ENCODE measurements at places on chromosomes 1 and 21. TPM values are rescaled to one million over a fixed set of nuclear protein-coding genes. Genes with fewer than 3 reads are reported as not detected.

GRCh38 chr21:32578107-32578691, 7.1 kb downstream of the TCP10L start:
- peaks cover 4% of the 10 kb centered on the region for H3K4me1 ChIP-seq
- H3K27ac ChIP-seq = no peak overlapping the region
- DNase-seq = peak; percentile 18

ASCL5 gene
- total RNA-seq = 0.15 TPM

PHTF1 gene
- total RNA-seq = 11.4 TPM

GRCh38 chr1:58441699-58442098, 104.8 kb downstream of the OMA1 start:
- no peaks in the 10 kb centered on the region for H3K36me3 ChIP-seq
- H3K27me3 ChIP-seq = peaks cover 19% of the 10 kb centered on the region
- H3K4me1 ChIP-seq = no peaks in the 10 kb centered on the region
- no peak overlapping the region for H3K27ac ChIP-seq
- H3K4me3 ChIP-seq = no peak overlapping the region
- no peak for DNase-seq

DNA sequence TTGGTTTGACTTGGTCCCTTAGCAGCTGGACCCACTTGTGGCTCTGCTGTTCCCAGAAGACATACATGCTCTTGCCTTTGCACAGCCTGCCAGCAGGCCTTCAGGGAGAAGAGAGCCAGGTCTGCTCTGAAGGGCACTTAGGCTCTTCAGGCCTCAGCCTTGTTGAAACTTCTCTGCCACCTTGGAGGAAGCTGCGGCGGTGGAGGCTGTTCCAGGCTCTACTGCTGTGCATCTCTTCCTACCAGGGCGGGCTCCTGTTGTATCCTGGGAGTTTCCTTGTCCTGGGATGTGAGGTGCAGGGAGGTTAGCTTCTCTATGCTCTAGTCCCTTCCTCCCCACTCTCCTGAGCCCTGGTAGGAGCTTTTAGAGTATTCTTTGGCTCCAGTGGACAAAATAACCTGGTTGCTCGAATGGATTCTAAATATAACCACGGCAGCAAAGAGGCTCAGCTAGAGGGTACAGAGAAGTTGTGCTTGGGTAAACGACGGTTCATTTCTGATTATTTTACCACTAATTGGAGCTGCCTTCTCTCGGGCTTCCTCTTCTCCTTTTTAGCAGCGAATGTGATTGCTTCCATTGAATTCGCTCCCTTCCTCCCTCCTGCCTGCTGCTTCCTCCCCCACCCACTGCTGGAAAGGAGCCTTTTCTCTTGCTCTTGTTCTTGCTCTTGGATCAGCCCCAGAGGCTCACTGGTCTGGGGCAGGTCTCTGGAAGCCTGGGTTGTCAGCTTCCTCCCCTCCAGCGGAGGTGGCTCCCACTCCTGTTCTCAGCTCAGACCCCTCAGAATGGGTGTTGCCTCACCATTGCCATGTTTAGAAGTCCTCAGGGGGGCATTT, 126.6 kb upstream of the CACNA1E start:
- H3K27ac ChIP-seq = no peak overlapping the region
- H3K4me3 ChIP-seq = no peak overlapping the region
- DNase-seq = no peak
- H3K36me3 ChIP-seq = no peaks in the 10 kb centered on the region
- H3K4me1 ChIP-seq = no peaks in the 10 kb centered on the region

GRCh38 chr1:245248231-245248731, 93.5 kb downstream of the KIF26B start:
- no peak overlapping the region for H3K4me3 ChIP-seq
- H3K27me3 ChIP-seq = no peaks in the 10 kb centered on the region
- no peaks in the 10 kb centered on the region for H3K36me3 ChIP-seq
- no peak for DNase-seq
- H3K27ac ChIP-seq = no peak overlapping the region

ADORA1 gene
- 2.8 TPM for total RNA-seq

DNA sequence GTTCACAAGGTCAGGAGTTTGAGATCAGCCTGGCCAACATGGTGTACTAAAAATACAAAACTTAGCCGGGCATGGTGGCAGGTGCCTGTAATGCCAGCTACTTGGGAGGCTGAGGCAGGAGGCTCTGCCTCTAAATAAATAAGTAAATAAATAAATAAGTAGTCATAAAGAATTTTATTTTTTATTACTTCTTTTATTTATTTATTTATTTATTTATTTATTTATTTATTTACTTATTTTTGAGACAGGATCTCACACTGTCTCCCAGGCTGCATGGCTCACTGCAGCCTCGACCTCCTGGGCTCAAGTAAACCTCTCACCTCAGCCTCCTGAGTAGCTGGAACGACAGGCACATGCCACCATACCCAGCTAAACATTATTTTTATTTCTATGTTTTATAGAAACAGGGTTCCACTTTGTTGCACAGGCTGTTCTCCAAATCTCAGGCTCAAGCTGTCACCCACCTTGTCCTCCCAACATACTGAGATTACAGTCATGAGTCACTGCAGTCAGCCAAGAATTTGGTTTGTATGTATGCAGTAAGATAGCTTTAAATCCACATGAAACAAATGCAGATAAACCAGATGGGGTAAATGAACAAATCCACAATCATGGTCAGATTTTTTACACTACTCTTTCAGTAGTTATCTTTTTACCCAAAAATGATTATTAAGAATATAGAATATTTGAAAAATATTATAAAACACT, 523.3 kb upstream of the RGS18 start:
- no peak overlapping the region for H3K4me3 ChIP-seq
- no peaks in the 10 kb centered on the region for H3K4me1 ChIP-seq
- no peaks in the 10 kb centered on the region for H3K27me3 ChIP-seq
- no peak for DNase-seq
- no peaks in the 10 kb centered on the region for H3K36me3 ChIP-seq

FAM167B gene
- total RNA-seq = 0.42 TPM

DNA sequence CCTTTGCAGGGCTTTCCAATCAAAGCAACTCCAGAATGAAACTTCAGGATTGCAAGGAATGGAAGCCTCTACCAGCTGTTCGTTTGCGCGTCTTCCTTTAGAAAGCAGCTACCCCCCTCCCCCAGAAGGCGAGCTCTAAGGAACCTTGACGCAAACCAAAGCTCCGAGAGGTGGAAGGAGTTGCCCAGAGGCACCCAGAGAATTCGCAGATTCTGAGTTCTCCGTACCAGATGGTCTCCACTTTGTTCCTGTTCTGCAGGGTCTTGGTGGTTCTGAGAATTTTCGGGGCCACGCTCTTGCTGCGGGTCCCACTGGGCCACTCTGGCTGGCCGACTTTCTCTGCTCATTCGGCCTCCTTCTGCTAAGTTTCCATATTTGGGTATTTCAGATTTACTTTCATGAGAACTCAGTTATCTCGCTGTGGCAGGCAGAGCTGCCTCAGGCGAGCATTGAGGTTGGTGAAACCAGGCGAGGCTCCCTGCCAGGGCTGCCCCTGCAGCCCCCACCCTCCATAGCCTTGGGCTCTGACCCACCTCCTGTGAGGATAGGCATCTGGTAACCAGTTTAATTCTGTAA, 801 bp downstream of the TRAF5 start:
- H3K4me1 ChIP-seq = peaks cover 30% of the 10 kb centered on the region
- H3K36me3 ChIP-seq = no peaks in the 10 kb centered on the region
- no peak overlapping the region for H3K27ac ChIP-seq
- no peak for DNase-seq
- H3K4me3 ChIP-seq = peak overlapping the region; percentile 49

- H3K4me3 ChIP-seq = no peak overlapping the region
- peaks cover 9% of the 10 kb centered on the region for H3K4me1 ChIP-seq
- DNase-seq = no peak
- H3K27ac ChIP-seq = no peak overlapping the region
- no peaks in the 10 kb centered on the region for H3K27me3 ChIP-seq
Measured at GRCh38 chr1:25774206-25774803, 25.7 kb upstream of the SELENON start.

DNA sequence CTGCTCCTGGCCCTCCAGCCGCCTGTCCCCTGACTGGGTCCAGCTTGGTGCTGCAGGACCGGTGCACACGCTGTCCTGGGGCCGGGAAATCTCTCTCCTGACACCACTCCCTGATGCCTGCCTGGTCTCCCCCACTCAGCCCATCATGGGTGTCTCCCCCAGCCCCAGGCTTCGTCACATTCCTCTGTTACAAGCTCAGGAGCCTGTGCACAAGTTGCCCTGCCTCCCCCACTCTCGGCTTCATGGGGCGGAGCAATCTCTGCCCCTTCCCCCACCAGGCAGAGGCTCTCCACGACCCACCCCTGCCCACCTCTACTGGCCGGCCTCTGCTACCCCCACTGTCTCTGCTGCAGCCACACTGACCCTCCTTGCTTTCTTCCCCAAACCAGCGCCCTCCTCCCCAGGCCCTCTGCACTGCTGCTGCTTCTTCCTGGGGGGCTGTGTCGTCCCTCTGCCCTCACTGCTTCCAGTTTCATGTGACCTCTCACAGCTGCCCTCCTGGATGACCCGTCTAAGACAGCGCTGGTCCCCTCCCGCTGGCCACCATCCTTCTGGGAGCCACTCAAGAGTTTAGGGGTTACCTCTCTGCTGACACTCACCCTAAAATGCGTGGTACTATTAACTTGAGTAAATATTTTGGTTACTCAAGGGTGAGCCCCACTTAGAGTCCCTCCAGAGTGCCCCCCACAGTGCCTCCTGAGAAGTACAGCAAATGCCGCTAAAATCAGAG, 5.7 kb upstream of the RIPK4 start:
- H3K4me1 ChIP-seq = peaks cover 16% of the 10 kb centered on the region
- H3K27ac ChIP-seq = no peak overlapping the region
- H3K4me3 ChIP-seq = no peak overlapping the region
- H3K27me3 ChIP-seq = peaks cover 53% of the 10 kb centered on the region
- no peaks in the 10 kb centered on the region for H3K36me3 ChIP-seq
- DNase-seq = no peak

- no peaks in the 10 kb centered on the region for H3K36me3 ChIP-seq
- H3K4me3 ChIP-seq = no peak overlapping the region
- DNase-seq = no peak
- H3K27ac ChIP-seq = no peak overlapping the region
- no peaks in the 10 kb centered on the region for H3K27me3 ChIP-seq
Measured at GRCh38 chr1:221696027-221696426, 45.9 kb downstream of the DUSP10 start.

ARHGAP30 gene
- 0.39 TPM for total RNA-seq

GRCh38 chr1:7470904-7471638, 300.0 kb upstream of the VAMP3 start:
- peak overlapping the region; percentile 25 for H3K4me3 ChIP-seq
- H3K27me3 ChIP-seq = no peaks in the 10 kb centered on the region
- H3K4me1 ChIP-seq = peaks cover 23% of the 10 kb centered on the region
- H3K36me3 ChIP-seq = no peaks in the 10 kb centered on the region
- peak overlapping the region; percentile 39 for H3K27ac ChIP-seq
- DNase-seq = peak; percentile 90

PTPN7 gene
- 0.76 TPM for total RNA-seq

DNA sequence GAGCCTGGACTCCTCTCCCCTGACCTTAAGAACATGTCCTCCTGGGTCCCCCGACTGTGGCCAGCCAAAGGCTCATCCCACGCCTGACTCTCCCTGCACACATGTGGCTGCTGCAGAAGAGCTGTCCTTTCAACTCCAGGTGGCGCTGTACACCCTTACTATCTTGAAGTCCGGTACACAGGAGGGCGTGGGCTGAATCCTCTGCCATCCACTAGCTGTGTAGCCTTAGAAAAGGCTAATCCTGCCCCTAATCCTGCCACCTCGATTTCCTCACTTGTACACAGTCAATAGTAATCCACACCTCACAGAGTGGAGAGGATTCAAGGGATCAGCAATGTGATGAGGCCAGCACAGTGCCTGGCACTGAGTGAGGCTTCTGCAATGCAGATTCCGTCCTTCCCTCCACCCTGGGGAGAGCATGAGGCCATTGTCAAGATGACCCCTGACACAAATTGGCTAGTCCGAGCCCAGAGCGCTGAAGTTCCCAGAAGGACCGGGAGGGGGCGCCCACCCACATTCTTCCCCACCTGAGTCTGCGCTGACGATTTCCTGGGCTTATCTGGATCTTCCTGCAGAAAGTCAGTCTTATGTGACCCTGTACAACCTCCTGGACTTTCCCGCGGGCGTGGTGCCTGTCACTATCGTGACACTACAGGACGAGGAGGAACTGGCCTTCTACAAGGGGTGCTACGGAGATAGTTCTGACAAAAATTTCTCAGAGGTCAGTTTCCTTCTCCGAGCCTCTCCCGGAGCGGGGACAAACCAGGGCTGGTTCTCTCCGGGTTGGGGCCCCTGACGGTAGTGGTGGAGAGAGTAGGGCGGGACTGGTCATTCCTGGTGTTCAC, 47.1 kb upstream of the DMBX1 start:
- no peaks in the 10 kb centered on the region for H3K4me1 ChIP-seq
- no peaks in the 10 kb centered on the region for H3K36me3 ChIP-seq
- peak; percentile 96 for DNase-seq
- H3K27me3 ChIP-seq = no peaks in the 10 kb centered on the region

- no peak for DNase-seq
- H3K4me3 ChIP-seq = no peak overlapping the region
- H3K27ac ChIP-seq = no peak overlapping the region
Measured at GRCh38 chr1:88648706-88649105, 35.4 kb upstream of the PKN2 start.

GRCh38 chr1:229585338-229585737, 26.8 kb upstream of the ABCB10 start:
- no peaks in the 10 kb centered on the region for H3K27me3 ChIP-seq
- no peaks in the 10 kb centered on the region for H3K36me3 ChIP-seq
- no peak overlapping the region for H3K4me3 ChIP-seq
- DNase-seq = no peak

GRCh38 chr21:29347274-29347681, 48.6 kb downstream of the BACH1 start:
- H3K27me3 ChIP-seq = no peaks in the 10 kb centered on the region
- no peak for DNase-seq
- no peak overlapping the region for H3K27ac ChIP-seq
- no peak overlapping the region for H3K4me3 ChIP-seq

- DNase-seq = no peak
- no peak overlapping the region for H3K4me3 ChIP-seq
- H3K27me3 ChIP-seq = no peaks in the 10 kb centered on the region
- H3K27ac ChIP-seq = no peak overlapping the region
Measured at GRCh38 chr1:230798491-230798890, 51.3 kb downstream of the CAPN9 start.

COL16A1 gene
- 2.2 TPM for total RNA-seq

DNA sequence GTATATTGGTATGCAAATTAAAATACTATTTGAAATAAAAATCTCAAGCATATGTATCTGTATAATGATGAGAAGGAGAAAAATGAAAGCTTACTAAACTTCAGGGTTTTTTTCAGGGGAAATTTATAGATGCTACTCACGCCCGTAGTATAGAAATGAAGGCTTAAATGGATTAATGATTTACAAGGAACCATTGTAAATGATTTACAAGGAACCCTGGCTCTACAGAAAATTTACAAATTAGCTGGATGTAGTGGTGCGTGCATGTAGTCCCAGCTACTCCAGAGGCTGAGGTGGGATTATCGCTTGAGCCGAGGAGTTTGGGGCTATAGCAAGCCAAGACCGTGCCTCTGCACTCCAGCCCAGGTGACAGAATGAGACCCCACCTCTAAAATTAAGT, 150.5 kb downstream of the PCBP3 start:
- H3K4me3 ChIP-seq = no peak overlapping the region
- H3K27me3 ChIP-seq = peaks cover 8% of the 10 kb centered on the region
- DNase-seq = no peak
- no peaks in the 10 kb centered on the region for H3K36me3 ChIP-seq

TTC4 gene
- total RNA-seq = 26.3 TPM

FNDC5 gene
- total RNA-seq = not detected

Data from HCT116 (cell line).